Fibroblast of pulmonary artery (primary cell): ENCODE measurements at places on chromosomes 16 and 17.

DNA sequence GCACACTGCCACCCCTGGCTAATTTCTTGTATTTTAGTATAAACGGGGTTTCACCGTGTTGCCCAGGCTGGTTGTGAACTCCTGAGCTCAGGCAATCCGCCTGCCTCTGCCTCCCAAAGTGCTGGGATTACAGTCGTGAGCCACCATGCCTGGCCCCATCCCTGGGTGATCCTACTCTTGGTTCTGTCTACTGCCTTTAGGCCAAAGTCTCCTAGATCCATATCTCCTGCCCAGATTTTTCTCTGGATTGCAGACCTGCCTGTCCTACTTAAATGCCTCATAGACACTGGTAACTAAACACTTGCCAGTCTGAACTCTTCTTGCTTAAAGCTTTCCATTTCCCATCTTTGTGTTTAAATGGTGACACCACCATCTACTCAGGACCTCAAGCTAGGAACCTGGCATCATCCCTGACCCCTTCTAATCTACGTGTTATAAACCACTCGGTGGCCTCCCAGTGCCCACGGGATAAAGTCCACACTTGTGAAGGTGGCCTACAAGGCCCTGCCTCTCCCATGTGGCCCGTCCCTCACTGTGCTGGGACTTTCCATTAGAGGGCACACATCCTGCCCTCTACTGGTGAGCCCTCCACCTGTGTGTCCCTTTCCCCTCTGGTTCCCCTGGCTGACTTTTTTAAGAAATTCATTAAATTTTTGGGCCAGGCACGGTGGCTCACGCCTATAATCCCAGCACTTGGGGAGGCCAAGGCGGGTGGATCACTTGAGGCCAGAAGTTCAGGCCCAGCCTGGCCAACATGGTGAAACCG, 51.1 kb downstream of the USP43 start:
- DNase-seq = no peak

- no peak for DNase-seq
Measured at GRCh38 chr16:50273888-50274325, 7.6 kb downstream of the ADCY7 start.

GRCh38 chr16:80147026-80147655, 393.7 kb upstream of the DYNLRB2 start:
- DNase-seq = no peak

- peak; percentile 84 for DNase-seq
Measured at GRCh38 chr16:29852654-29853053, 10.4 kb downstream of the CDIPT start.

DNA sequence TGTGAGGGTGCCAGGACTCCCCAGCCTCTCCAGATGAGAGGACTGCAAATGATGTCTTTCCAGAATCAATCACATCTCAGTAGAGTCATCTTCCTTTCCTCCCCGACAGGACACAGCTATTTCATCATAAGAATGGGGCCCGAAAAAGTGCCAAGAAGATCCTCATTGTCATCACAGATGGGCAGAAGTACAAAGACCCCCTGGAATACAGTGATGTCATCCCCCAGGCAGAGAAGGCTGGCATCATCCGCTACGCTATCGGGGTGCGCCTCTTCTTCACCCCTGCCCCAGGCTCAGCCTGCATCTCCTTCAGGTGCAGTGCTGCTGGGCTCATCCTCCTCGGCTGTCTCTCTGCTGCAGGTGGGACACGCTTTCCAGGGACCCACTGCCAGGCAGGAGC, 14.3 kb downstream of the ITGAD start:
- DNase-seq = no peak

DNA sequence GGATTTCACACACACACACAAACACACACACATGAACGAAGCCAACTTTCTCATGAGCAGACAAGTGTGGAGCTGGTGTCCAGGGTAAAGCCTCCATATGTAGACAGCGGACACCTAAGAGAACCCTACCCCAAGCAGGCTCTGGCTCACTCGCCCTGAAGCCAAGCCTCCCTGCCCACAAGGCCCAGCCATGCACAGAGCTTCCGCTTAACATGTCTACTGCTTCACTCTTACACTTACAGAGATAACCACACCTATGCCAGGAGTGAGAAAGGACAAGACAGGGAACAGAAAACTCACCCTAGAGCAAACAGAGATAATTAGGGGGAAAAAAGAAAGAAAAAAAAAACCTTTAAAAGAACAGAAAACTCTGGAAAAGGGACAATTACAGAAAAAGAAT, 67.5 kb downstream of the CYTH1 start:
- no peak for DNase-seq

- DNase-seq = no peak
Measured at GRCh38 chr17:71855010-71855409, 265.8 kb upstream of the SOX9 start.

GRCh38 chr16:11914210-11915113, 1.3 kb downstream of the GSPT1 start:
- DNase-seq = peak; percentile 34

GRCh38 chr17:74815550-74816370, 39.6 kb upstream of the NAT9 start:
- no peak for DNase-seq

DNA sequence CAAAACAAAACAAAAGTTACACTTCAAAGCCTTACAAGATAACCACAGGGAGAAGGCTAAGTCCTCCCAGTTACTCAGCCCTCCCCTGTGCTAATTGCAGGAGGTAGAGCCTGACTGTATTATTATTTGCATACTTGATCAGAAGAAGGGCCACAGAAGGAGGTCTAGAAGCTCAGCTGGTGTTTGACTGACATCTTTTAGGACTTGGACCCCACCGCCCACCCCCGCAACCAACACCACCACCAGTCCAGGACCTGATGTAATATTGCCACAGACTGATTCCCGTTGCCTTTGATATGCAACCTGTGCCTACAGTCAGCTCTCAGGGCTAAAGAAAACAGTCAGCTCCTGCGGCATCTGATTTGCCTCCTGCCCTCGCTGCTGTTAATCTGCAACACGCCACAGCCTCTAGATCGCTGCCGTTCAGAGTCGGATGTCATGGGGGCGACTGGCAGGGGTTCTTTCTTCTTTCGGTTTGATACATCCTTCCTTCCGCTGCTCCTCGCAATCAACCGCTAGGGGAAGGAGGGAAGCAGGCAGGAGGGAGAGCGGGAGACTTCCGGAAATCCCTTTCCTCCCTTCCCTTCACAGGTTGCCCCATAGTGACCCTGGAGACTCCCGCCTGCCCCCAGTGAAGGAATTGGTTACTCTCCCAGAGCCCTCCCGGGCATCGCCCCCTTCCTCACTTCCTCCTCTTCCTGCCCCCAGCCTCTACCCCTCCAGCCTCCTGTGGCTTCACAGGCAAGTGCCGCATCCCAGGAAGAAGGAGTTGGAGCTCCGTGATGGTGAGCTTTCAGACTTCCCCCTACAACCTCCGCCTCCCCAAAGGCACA, 90.5 kb upstream of the SOX9 start:
- peak; percentile 31 for DNase-seq

DNA sequence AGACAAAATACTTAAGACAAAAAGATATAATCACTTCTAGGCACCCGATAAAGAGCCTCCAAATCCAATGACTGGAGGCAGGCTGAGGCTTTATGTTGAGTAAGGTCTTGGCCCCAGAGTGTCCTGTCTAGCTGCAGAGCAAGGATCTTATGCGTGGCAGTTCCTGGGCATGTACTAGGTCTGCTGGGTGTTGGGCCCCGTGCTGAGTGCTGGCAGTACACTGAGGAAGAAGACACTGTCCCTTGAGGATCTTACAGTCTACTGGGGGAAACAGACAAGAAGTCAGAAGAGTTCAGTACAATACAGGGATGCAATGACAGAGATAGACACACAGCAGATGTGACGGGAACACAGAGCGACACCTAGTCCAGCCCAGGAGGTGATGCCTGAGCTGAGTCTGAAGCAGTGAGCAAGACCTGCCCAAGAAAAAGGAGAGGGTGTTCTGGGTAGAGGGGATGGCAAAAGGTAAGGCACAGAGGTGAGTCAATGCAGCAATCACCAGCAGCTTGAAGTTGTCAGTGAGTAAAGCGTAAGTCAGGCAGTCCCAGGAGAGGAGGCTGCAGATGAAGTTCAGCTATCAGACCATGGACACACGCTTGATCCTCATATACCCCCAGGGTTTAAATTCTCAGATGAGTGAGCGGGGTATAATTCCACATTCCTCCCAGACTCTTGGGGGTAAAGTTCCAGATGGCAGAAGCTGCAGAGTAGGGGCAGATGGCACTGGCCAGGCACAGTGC, 18.1 kb downstream of the MAP3K14 start:
- no peak for DNase-seq

- DNase-seq = peak; percentile 68
Measured at GRCh38 chr17:77117415-77117814, 23.4 kb upstream of the SEC14L1 start.

DNA sequence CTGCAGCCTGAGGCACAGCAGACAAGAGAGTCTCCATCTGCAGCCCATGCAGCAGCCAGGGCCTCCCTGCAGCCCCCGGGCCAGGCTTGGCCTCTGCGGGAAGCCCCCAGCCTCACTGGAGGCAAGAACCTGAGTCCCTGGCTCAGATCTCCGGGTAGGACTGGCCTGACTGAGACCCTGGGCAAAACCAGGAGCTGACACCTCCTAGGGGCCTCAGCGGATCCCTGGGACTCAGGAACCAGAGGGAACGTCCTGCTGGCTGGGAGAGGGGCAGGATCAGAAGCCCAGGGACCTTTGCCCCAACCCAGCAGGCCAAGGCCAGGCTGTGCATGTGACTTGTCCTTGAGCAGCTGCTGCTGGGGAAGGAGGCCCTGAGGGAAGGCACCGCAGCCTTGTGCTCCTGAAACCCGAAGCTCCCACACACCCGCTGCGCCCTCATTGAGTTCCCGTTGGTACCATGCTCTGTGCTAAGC, 1.7 kb upstream of the PRSS21 start:
- DNase-seq = no peak

- DNase-seq = peak; percentile 67
Measured at GRCh38 chr17:81508639-81509206, 3.9 kb downstream of the ACTG1 start.

GRCh38 chr17:37261286-37261685, 114.5 kb upstream of the C17orf78 start:
- peak; percentile 38 for DNase-seq

DNA sequence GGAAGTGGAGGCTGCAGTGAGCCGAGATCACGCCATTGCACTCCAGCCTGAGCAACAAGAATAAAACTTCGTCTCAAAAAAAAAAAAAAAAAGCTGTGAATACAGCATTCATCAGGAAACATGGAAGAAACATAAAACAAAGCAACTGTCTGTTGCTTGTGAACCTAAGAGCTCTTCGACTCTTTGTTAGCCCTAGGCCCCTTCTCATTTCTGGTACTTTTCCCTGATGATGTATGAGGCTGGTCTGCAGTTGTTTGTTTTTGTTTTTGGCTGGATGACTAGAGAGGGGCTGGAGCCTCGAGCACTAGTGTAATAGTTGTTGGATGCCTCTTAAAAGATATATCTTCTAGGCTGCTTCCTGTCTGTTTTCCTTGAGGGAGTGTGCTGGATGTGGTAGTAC, 113.5 kb downstream of the MAP2K6 start:
- no peak for DNase-seq

GRCh38 chr16:4972938-4973587, 14.9 kb downstream of the SEC14L5 start:
- peak; percentile 28 for DNase-seq

DNA sequence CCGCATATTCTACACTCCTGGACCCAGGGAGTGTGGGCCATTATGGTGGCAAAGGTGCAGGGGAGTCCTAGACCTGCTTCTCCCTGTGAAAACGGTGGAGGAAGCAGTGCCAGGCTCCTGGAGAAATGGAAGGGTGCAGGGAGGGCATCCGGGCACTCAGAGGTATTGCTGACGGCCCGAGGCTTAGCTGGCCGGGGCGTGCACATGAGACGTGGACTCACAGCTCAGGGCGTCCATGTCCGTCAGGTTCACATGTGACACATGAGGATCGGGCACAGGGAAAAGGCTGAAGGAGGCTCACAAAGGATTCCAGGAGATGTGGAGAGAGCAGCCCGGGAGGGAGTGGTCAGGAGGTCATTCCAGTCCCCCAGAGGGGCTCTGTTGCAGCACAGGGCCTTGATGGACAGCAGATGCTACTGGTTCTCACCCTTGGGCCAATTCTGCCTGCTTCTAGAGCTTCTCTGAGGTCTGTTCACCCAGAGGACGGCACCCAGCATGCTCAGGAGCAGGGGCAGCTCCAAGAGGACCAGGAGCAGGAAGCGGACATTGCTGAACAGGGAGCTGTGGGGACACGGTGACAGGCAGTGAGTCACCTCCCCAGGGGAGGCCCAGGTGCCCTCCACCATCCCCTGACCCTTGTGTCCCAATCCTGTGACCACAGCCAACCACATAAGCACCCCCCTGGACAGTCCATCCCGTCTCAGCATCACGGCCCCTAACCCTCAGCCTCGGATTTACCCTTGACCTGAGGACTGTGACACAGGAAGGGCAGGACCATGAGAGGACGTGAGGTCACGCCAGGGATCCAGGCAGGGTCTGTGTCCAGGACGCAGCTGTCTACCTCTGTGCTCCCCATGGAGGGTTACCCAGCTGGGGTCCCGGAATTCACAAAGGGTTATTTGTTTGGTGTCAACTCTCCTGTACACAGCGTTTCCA, 4.5 kb downstream of the CD300C start:
- no peak for DNase-seq

DNA sequence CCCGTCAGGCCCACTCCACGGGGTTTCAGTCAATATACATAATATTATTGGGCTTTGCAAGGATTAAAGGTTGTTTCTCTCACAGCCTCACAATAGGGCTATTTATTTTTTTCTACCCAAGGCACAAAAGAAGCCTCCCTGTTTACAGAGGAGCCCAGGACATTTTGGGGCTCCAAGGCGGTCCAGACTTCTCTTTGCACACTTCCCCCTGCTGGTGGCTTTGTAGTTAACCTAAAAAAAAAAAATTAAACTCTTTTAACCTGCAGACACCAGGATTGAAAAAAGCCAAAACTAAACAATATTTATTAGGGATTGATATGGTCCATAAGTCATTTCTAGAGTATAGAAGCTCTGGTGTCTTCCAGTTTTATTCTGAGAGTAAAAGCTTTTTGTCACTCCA, 169.7 kb upstream of the ZFHX3 start:
- no peak for DNase-seq

- no peak for DNase-seq
Measured at GRCh38 chr17:76275382-76276068, 10.4 kb downstream of the UBALD2 start.

DNA sequence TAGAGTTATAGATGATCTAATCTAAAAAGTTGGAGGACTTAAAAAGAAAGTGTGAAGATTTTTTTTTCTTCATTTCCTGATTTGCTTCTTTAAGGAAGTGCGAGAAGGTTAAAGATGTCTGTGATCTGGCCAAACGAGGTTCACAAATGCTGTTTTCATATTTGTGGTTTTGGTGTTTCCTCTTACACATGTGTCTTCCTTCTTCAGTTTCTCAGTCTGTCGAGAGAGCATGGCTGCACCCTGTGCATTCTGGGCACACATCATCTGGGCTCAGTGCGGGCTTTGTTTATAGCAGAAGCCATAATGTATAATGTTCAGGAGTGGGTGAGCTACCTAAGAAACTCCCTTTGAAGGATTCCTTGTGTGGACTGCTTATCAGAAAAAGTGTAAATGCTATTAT, 260.4 kb upstream of the TBX2 start:
- peak; percentile 66 for DNase-seq
